ENCODE measurements at places on chromosomes 2 and 18.

GRCh38 chr18:34772887-34773286, 62.8 kb downstream of the DTNA start:
- DNase-seq: no peak
- H3K27ac ChIP-seq: no peak overlapping the region
- H3K4me3 ChIP-seq: no peak overlapping the region
- H3K27me3 ChIP-seq: peaks cover 23% of the 10 kb centered on the region

DNA sequence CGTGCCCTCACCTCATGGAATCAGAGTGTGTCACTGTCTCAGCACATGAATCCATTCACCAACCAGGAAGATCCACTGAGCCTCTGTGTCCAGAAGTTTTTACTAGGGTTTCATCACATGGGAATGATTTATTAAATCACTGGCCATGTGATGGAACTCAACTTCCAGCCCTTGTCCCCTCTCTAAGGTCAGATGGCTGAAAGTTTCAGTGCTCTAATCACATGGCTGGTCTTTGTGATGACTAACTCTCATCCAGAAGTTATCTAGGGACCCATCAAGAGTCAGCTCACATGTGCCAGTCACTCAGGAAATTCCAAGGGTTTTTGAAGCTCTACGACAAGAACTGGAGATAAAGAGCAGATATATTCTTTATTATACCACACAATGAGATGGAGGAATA, 140.5 kb upstream of the GYPC start:
- H3K36me3 ChIP-seq: no peaks in the 10 kb centered on the region
- peaks cover 5% of the 10 kb centered on the region for H3K27me3 ChIP-seq
- H3K4me3 ChIP-seq: no peak overlapping the region

- H3K4me1 ChIP-seq: no peaks in the 10 kb centered on the region
- no peaks in the 10 kb centered on the region for H3K36me3 ChIP-seq
Observed at GRCh38 chr18:76581261-76581660, 86.2 kb upstream of the ZNF516 start.

GRCh38 chr2:237324405-237324831, 89.5 kb downstream of the COL6A3 start:
- H3K4me3 ChIP-seq: no peak overlapping the region
- H3K27ac ChIP-seq: no peak overlapping the region
- H3K27me3 ChIP-seq: no peaks in the 10 kb centered on the region
- no peak for DNase-seq

DNA sequence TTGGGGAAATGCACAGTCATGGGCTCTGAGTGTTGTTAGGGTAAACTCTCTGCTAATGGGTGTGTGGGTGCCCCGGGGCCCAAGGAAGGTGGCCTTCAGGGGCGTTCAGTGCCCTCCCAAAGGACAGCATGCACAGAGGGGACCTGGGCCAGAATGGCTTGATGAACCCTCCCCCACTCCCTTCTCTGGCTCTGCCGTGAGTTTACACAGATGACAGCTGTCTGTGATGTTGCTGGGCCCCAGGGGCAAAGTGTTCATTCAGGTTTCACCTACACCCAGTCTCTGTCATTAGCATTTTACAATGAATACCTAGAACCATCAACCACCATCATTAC, 3.2 kb downstream of the NPPC start:
- H3K27me3 ChIP-seq: peaks cover 39% of the 10 kb centered on the region
- H3K4me1 ChIP-seq: peaks cover 9% of the 10 kb centered on the region
- H3K4me3 ChIP-seq: no peak overlapping the region
- no peak overlapping the region for H3K27ac ChIP-seq
- H3K36me3 ChIP-seq: no peaks in the 10 kb centered on the region
- DNase-seq: no peak

DNA sequence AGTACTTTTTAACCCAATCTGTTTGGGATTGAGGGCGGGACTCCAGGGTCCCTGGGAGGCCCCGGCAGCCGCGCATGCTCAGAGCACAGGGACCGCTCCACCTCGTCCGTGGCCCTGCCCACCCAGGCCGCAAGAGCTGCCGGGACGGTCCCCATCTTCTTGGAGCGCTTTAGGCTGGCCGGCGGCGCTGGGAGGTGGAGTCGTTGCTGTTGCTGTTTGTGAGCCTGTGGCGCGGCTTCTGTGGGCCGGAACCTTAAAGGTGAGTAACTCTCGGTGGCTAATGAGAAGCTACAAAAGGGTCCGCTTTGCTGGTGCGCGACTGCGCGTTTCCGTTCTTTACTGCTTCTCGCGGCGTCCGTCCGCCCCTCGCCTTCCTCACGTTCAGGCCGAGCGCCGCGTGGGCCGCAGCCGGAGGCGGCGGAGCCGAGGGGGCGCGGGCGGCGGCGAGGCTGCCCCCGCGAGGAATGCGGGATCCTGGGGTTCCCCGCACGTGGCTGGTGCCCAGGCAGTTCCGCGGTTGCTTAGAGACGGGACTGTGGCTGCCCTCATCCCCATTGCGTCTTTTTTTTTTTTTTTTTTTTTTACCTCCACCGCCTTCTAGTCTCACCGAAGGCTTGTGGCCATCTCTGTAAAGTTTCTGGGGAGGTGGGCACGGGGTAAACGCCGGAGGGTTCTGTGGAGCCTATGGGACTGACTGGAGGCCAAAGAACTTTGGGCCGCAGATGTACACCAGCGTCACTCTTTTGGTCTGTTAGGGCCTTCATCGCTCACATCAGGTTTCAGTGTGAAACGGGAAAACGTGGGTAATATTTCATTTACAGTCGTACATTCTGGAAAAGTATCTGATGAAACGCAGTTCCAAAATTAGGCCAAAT, at the start of gene SSB:
SSB (plus strand) TSS at position 154 of the 875 bp plus-strand sequence. CDS start 2,090 bp downstream, outside the sequence.
- H3K4me1 ChIP-seq: peaks cover 22% of the 10 kb centered on the region
- DNase-seq: peak; percentile 96
- H3K4me3 ChIP-seq: peak within 1 kb of the TSS; percentile 92
- H3K27ac ChIP-seq: peak within 1 kb of the TSS; percentile 95

DNA sequence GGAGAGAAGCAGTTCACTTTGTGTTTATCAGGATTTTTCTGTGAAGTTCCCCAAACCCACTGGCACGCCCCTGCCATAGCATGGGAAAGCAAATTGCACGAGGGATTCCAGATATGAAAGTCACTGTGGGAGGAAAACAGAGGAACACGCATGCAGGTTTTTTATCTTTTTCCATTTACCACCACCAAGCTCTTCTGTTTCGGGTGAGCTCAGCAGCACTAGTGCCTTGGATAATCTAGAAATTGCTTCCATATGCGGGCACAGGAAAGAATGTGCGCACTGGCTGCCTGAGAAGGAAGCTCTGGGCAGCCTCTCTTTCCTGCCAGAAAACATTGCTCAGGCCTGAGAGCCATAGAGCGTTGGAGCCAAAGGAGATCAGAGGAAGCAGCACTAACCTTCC, 65.9 kb upstream of the WIPF1 start:
- peaks cover 40% of the 10 kb centered on the region for H3K4me1 ChIP-seq
- H3K27me3 ChIP-seq: no peaks in the 10 kb centered on the region
- no peak overlapping the region for H3K4me3 ChIP-seq
- DNase-seq: no peak
- no peak overlapping the region for H3K27ac ChIP-seq
- H3K36me3 ChIP-seq: peaks cover 8% of the 10 kb centered on the region

- peaks cover 35% of the 10 kb centered on the region for H3K4me1 ChIP-seq
- H3K4me3 ChIP-seq: no peak overlapping the region
- no peak overlapping the region for H3K27ac ChIP-seq
- no peak for DNase-seq
Observed at GRCh38 chr2:69456950-69457445, 19.8 kb upstream of the NFU1 start.
